ENCODE measurements at places on chromosomes 11 and 22.

- no peak for DNase-seq
Measured at GRCh38 chr22:22935056-22935545, 47.5 kb downstream of the IGLL5 start.

GRCh38 chr11:134657631-134658030 is 245.6 kb upstream of the B3GAT1 start:
- no peak for DNase-seq

GRCh38 chr11:94876645-94877442 is 96.5 kb downstream of the CWC15 start:
- no peak for DNase-seq

DNA sequence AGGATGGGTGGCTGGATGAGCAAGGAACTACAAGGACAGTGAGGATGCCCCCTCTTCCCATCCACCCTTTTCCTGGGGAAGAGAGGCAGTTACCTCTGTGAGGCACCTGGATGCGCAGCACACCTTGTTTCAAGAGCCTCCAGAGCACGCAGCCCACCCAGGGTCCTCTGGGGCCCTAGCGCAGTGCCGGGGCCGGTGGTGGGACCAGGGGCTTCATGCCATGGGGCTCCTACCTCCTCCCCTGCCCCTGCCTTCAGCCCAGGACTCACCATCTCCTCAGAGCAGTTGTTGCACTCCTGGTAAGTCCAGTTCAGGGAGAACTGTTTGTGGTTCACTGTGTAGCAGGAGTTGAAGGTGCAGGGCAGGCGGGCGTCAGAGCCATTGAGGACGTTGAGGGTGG is 8.1 kb downstream of the SCN2B start:
- DNase-seq = no peak

DNA sequence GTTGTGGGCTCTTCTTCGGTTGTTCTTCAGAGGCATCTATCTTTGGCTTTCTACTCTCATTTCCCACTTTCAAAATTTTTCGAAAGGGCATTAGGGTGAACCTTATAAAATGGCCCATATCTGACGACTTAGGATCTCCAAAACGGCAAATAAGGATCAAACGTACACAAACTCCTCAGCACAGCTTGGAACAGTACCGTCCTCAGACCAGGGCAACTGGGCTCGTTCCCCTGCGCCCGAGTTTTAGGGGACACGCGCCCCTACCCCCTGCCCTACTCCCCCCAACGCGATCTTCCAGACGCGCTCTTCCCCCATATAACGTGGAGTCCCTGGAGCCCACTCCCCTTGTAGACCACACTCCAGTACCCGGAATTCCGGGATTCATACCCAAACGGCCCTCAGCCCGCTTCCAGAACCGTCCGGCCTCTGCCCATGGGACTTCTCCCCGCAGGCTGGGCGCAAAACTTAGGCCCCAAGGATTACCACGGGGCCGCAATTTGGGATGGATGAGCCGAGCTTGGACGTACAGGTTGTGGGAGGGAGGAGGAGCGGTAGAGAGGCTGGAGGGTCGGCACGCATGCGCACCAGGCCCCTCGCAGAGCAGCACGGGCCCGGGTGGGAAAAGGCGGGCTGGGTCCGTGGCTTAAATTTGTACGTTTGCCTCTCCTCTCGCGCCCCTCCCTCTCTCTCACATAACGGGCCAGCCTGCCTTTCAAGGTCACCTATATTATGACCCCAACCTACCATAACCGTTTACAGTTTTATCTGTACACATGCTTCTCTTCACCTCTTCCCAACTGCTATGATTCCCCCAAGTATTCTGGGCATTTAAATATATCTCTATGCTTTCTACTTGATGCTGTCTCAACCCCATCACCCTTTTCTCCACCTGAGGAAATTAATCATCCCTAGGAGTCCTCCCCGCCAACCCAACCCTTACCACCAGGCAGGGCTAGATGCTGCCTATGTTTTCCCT is 3.4 kb downstream of the CCDC89 start:
- peak; percentile 36 for DNase-seq

GRCh38 chr11:86926975-86927374 is 28.2 kb downstream of the FZD4 start:
- DNase-seq = no peak

DNA sequence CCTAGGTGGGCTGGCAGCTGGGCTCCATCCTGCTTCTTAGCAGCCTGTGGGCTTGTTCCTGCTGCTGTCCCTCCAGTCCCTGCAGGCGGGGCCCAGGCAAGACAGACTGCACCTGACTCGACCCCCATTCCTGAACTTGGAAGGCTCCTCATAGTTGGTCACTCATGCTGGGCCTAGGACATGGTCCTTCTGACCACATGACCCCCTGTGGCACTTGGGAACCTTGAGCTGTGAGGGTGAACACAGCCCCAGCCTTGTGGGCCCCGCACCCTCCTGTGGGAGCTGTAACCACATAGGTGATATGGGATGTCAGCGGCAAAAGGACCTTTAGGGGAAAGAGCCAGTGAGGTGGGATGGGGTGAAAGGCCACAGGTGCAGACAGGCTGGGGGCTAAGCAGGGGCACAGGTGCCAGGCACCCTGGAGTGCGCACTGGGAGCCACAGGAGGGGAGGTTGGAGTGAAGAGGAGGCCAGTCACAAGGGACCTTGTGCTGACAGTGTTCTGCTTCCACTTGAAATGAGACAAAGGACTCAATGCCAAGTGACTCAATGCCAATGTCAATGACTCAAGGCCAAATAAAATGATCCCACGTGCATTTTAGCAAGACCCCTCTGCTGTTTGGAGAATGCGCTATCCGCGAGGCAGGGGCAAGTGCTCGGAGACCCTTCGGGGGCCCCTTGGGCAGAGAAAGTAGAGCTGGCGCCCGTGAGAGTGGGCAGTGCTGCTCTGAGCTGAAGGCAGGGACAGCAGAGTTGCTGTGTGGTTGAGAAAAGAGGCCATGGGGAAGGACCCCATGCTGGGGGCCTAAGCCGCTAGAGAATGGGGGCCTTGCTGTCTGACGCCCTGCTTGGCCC is 90.7 kb downstream of the MORC2 start:
- DNase-seq = no peak

- no peak for DNase-seq
Measured at GRCh38 chr22:23695571-23696325, 4.9 kb downstream of the RGL4 start.

- no peak for DNase-seq
Measured at GRCh38 chr11:72700146-72700545, 25.9 kb upstream of the PDE2A start.

GRCh38 chr22:46867106-46867505 is 104.7 kb downstream of the TBC1D22A start:
- DNase-seq = no peak

DNA sequence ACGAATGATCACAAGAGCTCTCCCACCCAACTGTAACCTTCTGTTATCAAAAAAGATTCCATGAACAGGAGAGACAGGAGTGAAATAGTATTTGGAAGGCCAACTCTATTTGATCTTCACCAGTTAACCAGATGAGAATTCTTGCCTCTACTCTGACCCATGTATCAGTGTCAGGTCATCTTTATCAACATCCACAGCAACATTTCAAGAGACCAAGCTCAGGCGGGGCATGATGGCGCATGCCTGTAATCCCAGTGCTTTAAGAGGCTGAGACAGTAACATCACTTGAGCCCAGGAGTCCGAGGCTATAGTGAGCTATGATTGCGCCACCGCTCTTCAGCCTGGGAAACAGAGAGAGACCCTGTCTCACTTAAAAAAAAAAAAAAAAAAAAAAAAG is 62.3 kb downstream of the GAB2 start:
- DNase-seq = no peak

DNA sequence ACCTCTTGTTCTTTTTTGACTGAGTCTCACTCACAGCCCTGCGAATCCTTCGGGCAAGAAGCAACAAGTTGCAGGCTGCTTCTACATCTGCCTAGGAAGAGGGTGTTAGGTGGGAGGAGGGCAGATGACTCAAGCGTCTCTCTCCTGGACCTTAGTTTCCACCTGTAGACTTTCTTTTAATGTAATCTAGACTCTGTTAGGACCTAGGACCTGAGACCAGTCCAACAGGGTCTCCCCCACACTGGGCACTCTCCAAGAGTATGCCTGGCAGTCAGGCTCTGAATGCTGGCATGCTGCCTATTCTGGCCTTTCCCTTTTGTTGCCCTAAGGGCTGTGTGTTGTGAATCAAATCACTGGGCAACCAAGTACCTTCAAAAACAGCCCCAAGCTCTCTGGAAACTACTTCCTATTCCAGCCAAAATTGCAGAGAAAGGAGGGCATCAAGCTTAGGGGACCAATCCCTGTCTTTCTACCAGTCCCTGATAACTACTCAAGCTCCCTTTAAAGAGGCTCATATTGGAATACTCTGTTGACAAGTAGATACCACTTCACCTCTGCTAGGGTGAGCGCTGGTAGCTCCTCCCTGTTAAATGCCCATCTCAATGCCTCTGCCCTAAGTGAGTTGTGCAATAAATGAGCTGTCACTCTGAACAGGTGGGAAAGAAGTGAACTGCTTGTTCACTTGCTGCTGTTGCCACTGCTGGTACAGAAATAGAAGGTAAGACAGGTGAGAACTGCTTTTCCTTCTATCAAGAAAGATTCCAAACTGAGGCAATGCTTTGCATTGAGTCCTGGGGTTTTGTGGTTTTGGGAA is at the start of gene BBOX1:
TSS of gene BBOX1 (plus strand) at position 514 of the 814 bp plus-strand sequence. CDS start 14,616 bp downstream, outside the sequence.
- peak; percentile 14 for DNase-seq

Measured in COR-L47 (cell line).